ENCODE measurements at places on chromosomes 6 and 20. TPM values are rescaled to one million over a fixed set of nuclear protein-coding genes. Genes with fewer than 3 reads are reported as not detected.
A peak's percentile ranks its signal among the peaks of the same experiment; 100 is the strongest.

GRCh38 chr6:44158770-44159228 is at the start of gene CAPN11:
CAPN11 (plus strand) TSS chr6:44158820; CDS start chr6:44158849, 29 bp downstream.
- no peaks in the 10 kb centered on the region for H3K27me3 ChIP-seq
- peaks cover 12% of the 10 kb centered on the region for H3K4me1 ChIP-seq
- no peak for DNase-seq
- no peaks in the 10 kb centered on the region for H3K36me3 ChIP-seq
- H3K27ac ChIP-seq = no peak within 1 kb of the TSS

- H3K36me3 ChIP-seq = no peaks in the 10 kb centered on the region
- H3K27me3 ChIP-seq = no peaks in the 10 kb centered on the region
- no peaks in the 10 kb centered on the region for H3K4me1 ChIP-seq
These were observed 6.0 kb downstream of the MTFR2 start for GRCh38 chr6:136244061-136244616.

DNA sequence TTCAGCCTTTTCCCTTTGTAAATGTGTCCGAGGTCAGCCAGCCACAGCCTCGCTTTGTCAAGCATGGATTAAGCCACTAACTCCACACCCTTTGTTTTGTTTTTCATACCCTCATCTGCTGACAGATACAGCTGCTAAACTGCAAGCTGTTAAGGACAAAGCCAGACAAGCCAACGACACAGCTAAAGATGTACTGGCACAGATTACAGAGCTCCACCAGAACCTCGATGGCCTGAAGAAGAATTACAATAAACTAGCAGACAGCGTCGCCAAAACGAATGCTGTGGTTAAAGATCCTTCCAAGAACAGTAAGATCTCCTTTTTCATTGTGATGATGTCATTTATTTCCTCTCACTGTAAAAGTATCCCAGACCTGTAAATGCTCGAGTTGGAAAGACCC is 269.3 kb downstream of the ARHGAP18 start:
- H3K27ac ChIP-seq = no peak overlapping the region
- H3K36me3 ChIP-seq = no peaks in the 10 kb centered on the region
- no peaks in the 10 kb centered on the region for H3K27me3 ChIP-seq
- DNase-seq = no peak

GRCh38 chr20:38434301-38434741 is 807 bp downstream of the SNHG17 start:
- H3K27ac ChIP-seq = peak overlapping the region; percentile 44
- DNase-seq = no peak
- no peaks in the 10 kb centered on the region for H3K27me3 ChIP-seq
- peaks cover 15% of the 10 kb centered on the region for H3K4me1 ChIP-seq
- peak overlapping the region; percentile 73 for H3K4me3 ChIP-seq

DNA sequence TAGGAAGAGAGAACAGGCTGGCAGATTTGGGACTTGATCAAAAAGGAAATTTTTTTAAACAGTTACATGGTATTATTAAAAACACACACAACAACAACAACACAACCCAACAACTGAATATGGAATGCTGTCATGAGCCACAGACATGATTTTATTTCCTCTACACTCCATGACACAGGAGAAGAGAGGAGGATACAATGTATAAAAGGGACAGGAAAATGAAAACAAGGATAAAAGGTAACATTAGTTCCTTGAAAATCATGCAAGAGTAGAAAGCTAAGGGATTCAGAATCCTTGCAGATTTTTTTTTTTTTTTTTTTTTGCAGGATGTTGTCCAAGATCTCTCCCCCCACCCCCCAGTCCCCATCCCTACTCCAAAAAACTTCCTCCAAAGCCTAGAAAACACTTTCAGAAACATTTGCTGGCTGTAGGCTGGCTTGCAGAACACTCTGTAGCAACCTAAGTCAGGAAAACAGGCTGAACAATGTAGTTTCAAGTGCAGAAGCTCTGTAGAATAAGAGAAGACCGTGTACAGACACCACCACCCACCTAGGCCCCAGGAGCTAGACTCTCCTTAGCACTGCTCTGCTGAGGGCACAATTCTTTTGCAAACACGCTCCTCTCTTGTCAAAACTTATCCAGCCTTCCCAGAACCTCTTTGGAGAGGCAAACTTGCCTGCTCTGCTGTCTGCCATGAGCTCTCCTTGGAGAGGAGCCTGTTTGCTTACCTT is 845 bp downstream of the ZMYND8 start:
- DNase-seq = peak; percentile 6
- H3K27ac ChIP-seq = peak overlapping the region; percentile 98
- no peaks in the 10 kb centered on the region for H3K27me3 ChIP-seq
- no peaks in the 10 kb centered on the region for H3K36me3 ChIP-seq

DNA sequence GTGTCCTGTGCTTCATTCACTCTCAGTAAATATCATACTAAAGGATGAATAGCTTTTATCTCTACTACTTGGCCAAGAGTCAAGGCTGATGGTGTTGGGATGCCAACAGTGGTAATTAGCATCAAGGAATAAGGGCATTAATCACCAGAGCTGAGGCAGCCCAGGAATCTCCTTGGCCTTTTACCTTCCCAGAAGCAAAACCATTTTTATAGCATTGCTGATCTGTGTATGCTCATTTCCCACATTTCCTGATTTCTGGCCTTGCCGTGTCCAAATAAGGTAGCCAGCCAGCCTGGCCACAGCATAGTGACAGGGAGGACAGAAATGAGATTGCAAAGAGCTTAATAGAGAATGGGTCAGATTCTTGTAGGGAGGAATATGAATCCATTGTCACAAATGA is 76.7 kb upstream of the FOXO3 start:
- no peaks in the 10 kb centered on the region for H3K27me3 ChIP-seq
- no peak overlapping the region for H3K27ac ChIP-seq
- DNase-seq = no peak
- H3K4me3 ChIP-seq = no peak overlapping the region
- H3K36me3 ChIP-seq = no peaks in the 10 kb centered on the region
- no peaks in the 10 kb centered on the region for H3K4me1 ChIP-seq

GRCh38 chr6:26024651-26025046 is 62.0 kb downstream of the TRIM38 start:
- no peak overlapping the region for H3K4me3 ChIP-seq
- no peaks in the 10 kb centered on the region for H3K4me1 ChIP-seq
- no peak overlapping the region for H3K27ac ChIP-seq
- no peak for DNase-seq

DNA sequence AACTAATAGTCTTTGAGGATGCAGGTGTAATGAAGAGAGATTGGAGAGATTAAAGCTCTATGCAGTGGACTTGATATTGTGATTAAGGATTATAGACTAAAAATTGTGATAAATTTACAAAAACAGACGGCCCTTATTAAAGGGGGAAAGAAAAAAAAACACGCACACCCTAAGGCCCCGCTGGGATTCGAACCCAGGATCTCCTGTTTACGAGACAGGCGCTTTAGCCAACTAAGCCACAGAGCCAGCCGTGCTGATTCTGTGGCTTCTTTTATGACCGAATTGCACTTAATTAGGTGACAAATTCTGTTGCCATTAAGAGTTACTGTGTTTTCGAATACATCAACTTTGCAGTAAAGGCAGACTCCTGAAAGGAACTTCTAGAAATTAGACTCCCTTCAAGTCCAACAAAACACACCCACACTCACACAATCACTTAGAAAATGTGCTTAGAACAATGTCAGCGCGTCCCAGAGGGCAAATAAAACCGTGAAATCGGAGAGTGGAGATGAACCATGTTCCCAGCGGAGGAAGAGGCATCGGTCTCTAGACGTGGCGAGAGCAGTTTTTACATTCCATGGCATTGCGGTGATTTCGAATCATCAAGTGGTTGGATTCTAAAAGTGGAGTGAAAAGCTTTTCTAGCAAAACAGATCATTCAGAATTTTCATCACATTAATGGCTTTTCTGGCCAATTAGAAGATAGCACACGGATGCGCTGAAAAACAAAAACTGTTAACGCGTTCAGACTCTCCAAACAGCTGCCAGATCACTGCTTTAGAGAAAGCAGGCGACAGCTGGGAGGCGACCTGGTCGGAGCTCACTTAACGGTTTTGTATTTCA is 122.6 kb downstream of the GPX5 start:
- peak overlapping the region; percentile 25 for H3K4me3 ChIP-seq
- DNase-seq = no peak
- H3K27me3 ChIP-seq = peaks cover 17% of the 10 kb centered on the region
- H3K4me1 ChIP-seq = no peaks in the 10 kb centered on the region
- no peak overlapping the region for H3K27ac ChIP-seq

GRCh38 chr6:138979813-138980668 is 8.0 kb downstream of the REPS1 start:
- no peak overlapping the region for H3K4me3 ChIP-seq
- no peaks in the 10 kb centered on the region for H3K36me3 ChIP-seq
- DNase-seq = no peak
- no peaks in the 10 kb centered on the region for H3K27me3 ChIP-seq

DNA sequence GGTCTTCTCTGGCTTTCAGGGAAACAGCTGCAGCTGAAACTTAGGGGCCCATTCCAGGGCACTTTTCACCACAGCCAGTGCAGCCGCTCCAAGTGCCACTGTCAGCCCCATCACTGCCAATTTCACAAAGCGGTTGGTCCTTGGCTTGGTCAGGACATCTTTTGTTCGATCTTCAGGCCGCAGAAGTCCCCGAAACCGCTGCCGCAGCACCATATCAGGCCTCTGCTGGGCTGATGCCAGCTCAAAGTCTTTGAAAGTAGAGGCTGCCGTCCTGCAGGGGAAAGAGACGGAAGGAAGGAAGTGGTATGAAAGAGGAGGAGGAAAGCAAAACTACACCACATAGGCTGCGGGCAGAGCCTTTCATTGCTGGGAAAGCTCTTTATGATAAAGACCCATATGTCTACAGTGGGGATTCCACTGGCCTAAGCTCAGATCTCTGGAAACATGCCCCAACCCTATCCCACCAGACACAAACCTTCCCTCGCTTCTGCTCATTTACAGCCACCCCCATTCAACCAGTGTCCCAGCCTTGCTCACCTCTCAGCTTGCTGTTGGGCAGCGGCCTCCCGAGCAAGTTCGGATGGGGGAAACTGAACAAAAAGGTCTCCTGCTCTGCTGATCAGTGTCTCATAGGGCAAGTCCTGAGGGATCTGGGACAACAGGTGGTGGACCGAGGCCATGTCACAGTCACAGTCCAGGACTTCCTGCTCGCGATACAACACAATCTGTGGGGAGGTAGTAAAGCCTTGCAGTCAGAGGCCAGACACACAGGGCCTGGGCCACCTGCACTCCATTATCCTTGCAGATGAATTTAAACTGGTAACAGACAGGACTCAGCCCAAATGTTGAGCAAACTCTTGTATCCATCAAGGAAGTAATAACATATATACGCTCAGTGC is 23.5 kb downstream of the TBC1D20 start:
- peaks cover 82% of the 10 kb centered on the region for H3K36me3 ChIP-seq
- H3K27ac ChIP-seq = no peak overlapping the region
- H3K4me1 ChIP-seq = peaks cover 16% of the 10 kb centered on the region
- H3K27me3 ChIP-seq = no peaks in the 10 kb centered on the region

DNA sequence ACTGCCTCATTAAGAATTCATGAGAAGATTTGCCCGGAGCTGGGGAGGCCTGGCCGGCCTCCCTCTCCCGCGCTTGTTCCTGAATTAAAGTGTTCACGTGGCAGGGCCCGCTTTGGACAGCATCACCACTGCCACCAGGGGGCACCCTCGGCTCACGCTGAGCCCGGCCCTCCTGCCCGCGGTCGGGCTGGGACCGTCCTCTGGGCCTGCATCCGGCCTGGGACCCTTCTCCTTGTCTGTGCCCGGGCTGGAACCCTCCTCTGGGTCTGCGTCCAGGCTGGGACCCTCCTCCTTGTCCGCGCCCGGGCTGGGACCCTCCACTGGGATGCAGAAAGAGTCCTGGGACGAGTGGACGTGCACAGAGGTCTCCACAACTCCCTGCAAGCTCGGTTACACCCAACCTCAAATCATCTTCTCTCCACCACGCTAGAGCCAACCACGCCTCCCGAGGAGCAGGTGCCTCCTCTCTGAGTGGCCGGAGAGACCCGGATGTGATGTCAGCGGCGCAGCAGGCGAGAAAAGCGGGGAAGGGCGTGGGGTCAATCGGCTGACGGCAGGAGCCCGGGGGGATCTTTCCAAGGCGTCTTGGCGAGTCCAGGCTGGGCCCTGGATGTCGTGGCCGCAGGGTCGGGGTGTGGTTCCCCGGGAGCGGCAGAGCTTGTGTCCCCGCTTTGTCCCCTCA is 50.9 kb upstream of the DACT2 start:
- H3K27ac ChIP-seq = no peak overlapping the region
- H3K27me3 ChIP-seq = no peaks in the 10 kb centered on the region

DNA sequence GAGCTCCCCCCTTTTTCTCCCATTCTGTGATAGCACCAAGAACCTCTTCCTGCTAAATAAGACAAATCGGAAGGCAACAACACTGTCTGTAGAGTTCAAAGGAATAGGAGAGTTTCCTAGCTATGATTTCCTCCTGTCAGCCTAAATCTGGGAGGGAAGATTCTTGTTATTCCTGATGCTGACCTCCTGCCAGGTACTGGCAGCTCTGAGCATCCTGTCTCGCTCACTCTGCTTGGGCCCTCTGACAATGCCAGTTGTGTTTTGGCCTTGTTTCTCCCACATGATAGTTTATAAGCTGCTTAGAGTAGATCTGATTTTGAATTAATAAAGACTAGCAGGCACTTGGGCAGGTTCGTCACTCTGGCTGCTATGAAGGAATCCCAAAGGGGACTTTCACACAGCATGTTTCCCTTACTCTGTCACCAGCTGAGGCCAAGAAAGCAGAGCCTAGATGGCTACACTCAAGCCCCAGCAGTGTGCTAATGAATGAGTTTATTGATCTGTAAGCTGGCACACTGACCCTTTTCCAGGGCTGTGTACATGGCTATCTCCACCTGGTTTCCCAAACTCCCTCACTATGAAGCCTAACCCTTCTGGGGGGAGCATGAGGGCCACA is 52.3 kb downstream of the UQCC1 start:
- no peaks in the 10 kb centered on the region for H3K4me1 ChIP-seq
- H3K27me3 ChIP-seq = no peaks in the 10 kb centered on the region
- no peak overlapping the region for H3K27ac ChIP-seq

DNA sequence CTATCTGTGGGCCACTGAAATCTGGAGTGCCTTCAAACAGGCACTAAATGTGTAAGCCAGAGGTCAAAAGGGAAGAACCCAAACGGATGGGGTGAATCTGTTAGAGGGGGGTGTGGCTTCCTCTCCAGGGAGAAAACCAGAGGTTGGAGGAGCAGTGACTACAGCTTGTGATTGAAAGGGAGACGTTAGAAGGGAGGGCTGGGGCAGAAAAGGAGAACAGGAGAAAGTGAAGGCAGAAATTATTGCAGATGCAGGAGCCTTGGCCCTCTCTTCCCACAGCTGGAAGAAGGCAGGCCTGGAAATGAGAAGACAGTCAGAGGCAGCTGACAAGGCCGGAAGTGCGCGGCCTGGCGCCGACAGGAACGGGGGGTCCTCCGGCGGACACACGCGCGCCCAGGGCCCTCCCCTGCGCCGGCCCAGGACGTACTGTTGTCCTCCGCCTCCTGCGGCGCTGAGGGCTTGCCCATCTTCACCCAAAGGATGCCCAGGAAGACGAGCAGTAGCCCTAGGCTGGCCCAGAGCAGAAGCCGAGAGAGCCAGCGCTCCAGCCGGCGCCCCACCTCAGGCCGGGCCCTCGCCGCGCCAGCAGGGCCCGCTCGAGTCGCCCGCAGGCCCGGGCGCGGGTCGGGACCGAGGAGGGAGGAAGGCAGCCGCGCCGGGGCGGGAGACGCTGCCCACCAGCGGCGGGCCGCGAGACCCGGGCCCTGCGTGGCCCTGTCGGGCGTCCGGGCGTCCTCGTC is 806 bp downstream of the LEMD2 start:
- peak overlapping the region; percentile 81 for H3K4me3 ChIP-seq
- H3K4me1 ChIP-seq = peaks cover 23% of the 10 kb centered on the region
- peaks cover 16% of the 10 kb centered on the region for H3K36me3 ChIP-seq
- DNase-seq = peak; percentile 72
- H3K27ac ChIP-seq = peak overlapping the region; percentile 95

- peak overlapping the region; percentile 75 for H3K4me3 ChIP-seq
- H3K36me3 ChIP-seq = no peaks in the 10 kb centered on the region
- no peaks in the 10 kb centered on the region for H3K4me1 ChIP-seq
- DNase-seq = peak; percentile 47
These were observed 673 bp downstream of the MARCKS start for GRCh38 chr6:113857556-113858479.

MCHR2 gene
- total RNA-seq = not detected

PLCB4 gene
- total RNA-seq = 0.04 TPM

TAAR5 gene
- not detected for total RNA-seq

All from right lobe of liver (tissue), 6 donors.